ENCODE measurements at places on chromosomes 11 and 22.

- DNase-seq: no peak
Observed at GRCh38 chr11:35021589-35021988, 105.2 kb downstream of the PDHX start.

DNA sequence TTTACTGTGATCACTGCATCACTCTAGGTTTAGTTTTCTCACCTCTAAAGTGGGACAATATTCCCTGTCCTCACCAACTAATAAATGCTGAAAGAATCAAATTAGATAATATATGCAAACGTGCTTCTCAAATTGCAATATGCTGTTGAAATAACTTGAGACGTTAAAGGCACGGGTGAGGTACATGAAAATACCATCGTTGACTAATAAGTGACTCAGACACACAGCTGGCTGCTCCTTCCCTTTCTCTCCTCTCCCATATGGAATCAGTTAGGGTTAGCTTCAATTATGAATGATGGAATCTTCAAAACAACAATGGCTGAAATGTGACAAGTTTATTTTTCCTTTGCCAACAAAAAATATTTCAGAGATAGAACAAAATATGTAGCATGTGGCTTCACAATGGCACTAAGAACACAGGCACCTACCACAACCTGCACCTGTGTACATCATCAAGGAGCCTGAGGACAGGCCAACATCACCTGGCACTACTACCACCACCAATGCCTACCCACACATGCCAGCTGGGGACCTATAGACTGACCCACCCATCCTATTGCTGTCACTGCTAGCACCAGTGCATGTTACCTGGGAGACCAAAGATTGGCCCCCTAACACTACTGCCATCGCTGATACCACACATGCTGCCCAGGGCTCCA is 13.7 kb downstream of the GDPD4 start:
- no peak for DNase-seq

DNA sequence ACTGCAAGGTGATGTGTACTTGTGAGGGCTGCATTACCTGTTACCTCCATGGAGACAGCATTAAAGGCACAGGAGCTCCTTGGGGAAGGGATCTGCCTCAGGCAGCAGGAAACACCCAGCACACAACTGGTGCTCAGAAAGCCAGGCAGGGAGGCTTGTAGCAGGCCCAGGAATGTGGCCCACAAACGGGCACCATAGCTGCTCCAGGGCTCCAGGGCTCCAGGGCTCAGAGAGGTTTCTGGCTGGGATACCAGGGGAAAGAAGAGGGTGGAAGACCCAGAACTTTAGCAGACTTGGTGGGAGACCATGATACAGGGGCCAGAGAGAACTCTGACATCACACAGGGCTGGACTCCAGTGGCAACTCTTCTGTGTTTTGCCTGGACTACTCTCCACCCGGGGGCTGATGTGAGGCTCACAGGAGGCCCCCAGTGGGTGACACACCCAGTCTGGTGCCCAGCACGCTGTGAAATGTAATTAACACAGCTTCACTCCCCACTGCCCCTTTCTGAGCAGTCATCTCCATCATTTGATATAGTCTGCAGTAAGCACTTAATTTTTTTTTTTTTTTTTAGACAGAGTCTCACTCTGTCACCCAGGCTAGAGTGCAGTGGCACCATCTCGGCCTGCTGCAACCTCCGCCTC is 14.7 kb upstream of the SULT4A1 start:
- no peak for DNase-seq

GRCh38 chr11:64658265-64658664 is 64.7 kb downstream of the NRXN2 start:
- DNase-seq: no peak
